ENCODE measurements at places on chromosomes 11 and 22.
A peak's percentile ranks its signal among the peaks of the same experiment; 100 is the strongest.

DNA sequence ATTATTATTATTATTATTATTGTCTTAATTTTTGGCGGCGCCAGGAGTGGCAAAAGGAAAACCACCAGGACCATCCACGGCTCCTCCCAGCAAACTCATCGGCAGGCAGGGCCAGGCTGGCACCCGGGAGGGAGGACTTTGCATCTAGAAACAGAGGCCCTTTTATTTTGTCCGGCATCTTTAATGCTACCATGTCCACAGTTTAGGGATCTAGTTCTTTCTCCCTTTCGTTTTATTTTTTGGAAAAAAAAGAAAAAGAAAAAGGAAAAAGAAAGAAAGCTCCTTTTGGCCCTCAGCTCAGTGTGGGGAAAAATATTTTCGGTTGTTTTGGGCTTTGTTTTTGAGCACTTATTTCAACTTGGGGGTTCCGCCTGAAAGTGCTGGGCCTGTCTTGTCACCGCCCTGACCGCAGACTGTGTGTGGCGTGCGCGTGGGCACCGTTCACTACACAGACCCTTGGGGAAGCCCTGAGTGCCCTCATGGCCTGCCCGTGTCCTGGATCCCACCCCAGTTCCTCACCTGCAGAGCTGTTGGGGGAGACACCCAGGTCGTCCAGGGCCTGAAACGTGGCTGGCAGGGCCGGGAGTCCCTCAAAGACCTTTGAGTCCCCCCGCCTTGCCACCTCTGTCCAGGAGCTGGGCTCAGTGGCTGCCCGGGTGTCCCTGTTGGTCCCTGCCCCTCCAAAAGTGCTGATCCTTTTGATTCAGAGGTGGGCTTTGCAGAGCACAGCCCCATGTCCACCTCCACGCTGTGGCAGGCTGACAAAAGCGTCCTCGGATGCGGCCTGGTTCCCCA lies 69.1 kb upstream of the PPARA start:
- peak; percentile 43 for DNase-seq

- no peak for DNase-seq
Observed at GRCh38 chr22:20574920-20575353, 67.5 kb downstream of the MED15 start.

DNA sequence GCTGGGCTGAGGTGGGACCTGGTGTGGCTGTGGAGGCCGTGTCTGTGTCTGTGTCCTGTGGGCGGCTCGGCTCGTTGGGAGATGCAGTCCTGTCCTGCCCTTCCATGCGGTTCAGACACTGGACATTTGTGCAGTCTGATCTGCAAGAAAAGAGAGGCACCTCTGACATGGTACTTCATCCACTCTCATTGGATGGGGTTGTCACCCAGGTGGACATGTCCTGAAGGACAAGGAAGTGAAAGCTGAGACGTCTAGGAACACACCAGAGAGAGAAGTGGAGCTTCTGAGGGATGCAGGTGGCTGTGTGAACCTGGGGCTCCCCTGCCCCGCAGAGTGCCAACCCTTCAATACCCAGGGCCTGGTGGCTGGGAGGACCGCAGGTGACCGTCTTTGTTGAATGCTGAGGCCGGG lies 18.4 kb downstream of the TBX1 start:
- DNase-seq: no peak

DNA sequence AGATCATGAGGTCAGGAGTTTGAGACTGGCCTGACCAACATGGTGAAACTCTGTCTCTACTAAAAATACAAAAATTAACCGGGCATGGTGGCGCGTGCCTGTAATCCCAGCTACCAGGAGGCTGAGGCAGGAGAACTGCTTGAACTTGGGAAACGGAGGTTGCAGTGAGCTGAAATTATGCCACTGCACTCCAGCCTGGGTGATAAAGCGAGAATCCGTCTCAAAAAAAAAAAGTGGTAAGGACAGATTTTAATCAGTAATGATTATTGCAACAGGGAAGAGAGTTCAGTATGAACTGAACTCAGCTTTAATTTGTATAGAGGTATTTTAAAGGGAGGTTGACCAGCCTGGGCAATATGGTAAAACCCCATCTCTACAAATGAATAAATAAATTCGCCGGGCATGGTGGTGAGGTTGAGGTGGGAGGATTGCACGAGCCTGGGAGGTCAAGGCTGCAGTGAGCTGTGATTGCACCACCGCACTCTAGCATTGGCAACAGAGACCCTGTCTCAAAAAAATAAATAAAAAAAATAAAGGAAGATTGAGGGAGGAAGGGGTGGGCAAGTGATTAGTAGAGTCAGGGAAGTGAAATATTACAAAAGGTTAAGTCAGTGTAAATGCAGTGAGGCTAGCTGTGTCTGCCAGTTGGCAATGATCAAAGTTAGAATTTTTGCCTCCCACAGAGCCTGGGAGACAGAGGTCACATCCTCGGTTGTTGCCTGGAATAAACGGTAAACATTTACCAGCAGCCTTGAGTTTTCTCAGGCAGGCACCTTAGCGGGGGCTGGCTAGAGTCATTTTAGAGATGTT lies 2.6 kb upstream of the MCM5 start:
- no peak for DNase-seq

- no peak for DNase-seq
Observed at GRCh38 chr22:37764622-37765021, 43.1 kb upstream of the GCAT start.

GRCh38 chr11:83249972-83250593 lies 36.1 kb downstream of the CCDC90B start:
- peak; percentile 68 for DNase-seq

DNA sequence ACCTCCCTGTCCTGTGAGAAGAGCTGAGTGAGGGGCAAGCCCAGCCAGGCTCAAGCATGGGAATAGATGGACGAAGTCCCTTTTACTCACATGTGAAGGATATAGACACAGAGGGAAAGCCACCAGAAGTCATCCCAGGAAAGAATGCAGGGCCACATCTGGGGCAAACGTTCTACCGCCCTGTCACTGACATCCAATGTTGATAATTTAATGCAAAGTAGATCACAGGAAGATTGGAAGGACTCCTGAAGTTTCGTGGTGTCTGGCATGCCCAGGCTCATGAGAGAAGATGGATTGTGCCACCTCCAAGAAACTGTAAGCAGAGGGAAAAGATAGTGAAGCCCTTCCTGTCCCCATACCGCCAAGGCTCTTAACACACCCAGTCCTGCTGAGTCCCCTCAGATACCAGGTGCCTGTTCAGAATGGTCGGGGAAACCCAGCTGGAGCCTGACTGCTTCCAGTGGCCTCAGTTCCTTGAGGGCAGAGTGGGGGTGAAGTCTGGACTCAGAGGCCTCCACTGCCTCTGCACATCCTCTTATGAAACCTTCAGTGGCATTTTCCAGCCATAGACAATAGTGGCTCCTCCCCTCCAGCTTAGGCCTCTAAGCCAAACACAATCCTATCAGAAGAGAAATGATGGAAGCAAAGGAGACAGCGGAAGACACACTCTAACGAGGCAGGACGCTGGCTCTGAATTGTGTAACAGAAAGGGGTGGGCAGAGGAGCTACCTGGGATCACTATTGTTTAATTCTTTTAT lies 7.5 kb upstream of the STK33 start:
- DNase-seq: no peak

DNA sequence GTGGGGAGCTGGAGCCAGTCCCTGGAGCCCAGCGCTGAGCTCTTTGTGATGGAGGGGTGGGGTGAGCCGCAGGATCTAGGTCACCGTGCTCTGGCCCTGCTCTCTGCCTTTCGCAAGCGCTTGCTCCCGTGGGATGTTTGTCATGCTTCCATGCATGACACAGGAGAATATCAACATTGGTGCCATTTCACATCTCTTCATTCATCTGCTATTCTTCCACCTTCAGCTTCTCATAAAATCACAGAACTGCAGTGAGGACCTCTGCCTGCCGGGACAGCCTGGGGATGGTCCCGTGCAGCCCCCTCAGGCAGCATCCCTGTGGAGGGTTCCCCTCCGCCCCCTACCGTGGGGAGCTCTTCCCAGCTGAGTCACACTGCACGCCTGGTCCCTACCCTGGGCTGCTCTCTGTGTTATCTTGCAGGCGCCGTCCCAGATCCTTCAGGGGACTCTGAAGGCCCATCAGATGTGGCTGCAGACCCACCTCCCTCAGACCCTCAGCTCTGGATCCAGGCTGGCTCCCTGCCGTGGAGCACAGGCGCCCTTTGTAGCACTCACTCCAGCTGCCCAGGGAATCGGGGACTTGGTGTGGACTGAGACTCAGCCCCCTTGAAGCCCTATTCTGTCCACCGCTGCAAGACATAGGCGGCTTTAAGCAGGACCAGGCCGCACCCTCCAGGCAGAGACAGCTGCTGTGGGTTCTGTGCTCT lies 5.1 kb upstream of the SEPTIN5 start:
- no peak for DNase-seq

GRCh38 chr22:29484642-29485041 lies 4.6 kb downstream of the NEFH start:
- no peak for DNase-seq

GRCh38 chr22:46674367-46674781 lies 54.2 kb downstream of the GRAMD4 start:
- no peak for DNase-seq

DNA sequence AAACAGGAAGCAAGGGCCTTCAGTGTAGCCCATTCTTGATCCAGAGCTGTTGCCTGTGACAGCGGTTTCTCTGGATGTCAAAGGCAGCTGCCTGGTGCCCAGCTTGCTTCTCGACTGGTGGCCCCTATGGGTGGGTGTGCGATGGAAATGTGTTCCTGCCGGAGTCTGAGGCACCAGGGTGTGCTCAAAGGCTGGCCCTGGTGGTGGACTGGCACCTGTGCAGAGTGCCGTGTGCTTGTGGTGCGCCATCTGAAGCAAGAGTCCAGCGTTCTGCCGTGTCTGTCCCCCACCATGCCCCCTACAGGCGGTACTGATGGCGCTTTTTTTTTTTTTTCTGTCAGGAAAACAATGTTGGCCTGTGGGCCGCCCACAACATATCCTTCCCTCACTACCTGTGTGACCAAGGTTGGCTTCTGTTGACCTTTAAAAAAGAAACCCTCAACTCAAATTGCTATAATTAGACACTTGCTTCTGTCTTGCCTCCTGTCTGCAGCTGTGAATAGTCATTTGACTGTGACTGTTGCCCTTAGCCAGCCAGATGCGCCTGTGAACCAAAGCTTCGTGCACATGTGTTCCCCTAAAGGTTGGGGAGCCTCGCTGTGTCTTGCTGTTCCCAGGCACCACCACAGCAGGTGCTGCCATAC lies 4.7 kb upstream of the RANBP1 start:
- peak; percentile 53 for DNase-seq

DNA sequence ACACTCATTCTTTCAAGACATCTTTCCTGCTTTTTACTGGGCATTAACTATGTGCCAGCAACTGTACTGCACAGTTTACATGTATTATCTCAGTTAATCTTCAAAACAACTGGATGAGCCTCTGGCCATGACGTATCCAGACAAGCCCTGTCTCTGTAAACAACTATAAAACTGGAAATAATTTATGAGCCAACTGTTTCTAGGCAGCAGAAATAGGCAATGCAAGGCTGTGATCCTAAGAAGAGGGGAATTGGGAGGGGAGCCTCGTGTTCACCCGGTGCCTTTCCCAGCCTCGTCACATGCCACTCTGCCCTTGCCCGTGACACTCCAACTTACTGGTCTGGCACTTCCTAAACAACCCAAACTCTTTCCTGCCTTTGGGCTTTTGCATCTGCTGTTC lies 82.8 kb downstream of the FBXO7 start:
- DNase-seq: no peak

DNA sequence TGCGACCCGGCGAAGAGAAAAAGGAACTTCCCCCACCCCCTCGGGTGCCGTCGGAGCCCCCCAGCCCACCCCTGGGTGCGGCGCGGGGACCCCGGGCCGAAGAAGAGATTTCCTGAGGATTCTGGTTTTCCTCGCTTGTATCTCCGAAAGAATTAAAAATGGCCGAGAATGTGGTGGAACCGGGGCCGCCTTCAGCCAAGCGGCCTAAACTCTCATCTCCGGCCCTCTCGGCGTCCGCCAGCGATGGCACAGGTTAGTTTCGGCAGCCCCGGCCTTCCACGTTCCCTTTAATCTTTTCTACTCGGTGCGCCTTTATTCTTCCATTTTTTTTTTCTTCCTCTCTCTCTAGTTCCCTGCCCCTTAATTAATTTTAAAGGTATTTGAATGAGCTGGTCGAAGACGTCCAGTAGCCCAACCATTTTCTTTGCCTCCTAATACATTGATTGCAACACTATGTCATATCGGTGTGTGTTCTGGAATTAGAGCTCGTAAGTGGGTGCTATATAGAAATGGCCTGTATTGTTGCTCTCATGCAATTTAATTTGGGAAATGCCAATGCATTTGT lies 537 bp downstream of the EP300 start:
- peak; percentile 74 for DNase-seq

- DNase-seq: no peak
Observed at GRCh38 chr11:8267280-8267679, 3.6 kb upstream of the LMO1 start.

GRCh38 chr22:50016308-50016987 lies 3.9 kb upstream of the IL17REL start:
- DNase-seq: no peak

DNA sequence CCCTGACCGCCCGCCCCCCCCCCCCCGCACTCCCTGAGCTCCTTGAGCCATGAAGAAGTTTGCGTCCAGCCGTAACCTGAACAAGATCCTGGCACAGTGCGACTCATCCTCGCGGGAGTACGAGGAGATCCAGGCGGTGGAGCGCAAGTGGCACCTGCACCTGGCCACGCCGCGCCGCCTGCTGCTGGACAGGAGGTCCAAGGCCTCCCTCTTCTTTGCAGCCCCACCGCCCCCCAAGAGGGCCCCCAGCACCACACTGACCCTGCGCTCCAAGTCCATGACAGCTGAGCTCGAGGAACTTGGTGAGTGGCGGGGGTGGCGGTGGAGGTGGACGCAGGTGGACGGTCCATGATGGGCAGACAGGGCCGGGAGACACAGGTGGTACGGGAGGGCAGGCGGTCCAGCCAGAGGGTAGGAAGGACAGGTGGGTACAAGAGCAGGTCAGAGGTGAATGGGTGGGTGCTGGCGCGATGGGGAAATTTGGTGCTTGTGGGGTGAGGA lies 32.1 kb upstream of the ACR start:
- no peak for DNase-seq

GRCh38 chr11:110984147-110984546 lies 261.4 kb upstream of the POU2AF2 start:
- no peak for DNase-seq

GRCh38 chr22:20223421-20224255 lies 44.5 kb downstream of the RTN4R start:
- no peak for DNase-seq

DNA sequence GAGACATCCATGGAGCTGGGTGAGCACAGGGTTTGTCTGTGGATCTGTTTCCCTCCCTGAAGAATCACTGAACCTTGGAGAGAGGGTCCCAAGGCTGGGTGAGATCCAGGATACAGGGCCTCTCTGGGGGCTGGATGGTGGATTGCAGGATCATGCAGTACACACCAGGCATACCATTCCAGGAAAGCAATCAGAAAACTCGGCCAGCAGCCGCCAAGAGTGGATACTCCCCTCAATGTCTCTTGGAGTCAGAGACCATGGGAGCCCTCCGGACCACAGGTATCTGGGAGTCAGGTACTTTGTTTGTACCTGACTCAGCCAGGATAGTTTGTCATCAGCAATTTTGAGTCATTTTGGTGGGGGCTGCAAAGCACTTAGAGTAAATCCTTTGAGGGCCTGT lies 14.6 kb upstream of the SYT13 start:
- no peak for DNase-seq

All from RKO (cell line).